ENCODE measurements at places on chromosomes 12 and 14. TPM values are rescaled to one million over a fixed set of nuclear protein-coding genes. Genes with fewer than 3 reads are reported as not detected.

- H3K27me3 ChIP-seq, result no peaks in the 10 kb centered on the region
- H3K36me3 ChIP-seq, result no peaks in the 10 kb centered on the region
- DNase-seq, result no peak
- no peaks in the 10 kb centered on the region for H3K4me1 ChIP-seq
These were observed 367.8 kb upstream of the CLEC14A start for GRCh38 chr14:38623661-38624060.

GRCh38 chr12:127074161-127074560, 1192.8 kb upstream of the TMEM132C start:
- H3K4me3 ChIP-seq, result no peak overlapping the region
- DNase-seq, result no peak

DNA sequence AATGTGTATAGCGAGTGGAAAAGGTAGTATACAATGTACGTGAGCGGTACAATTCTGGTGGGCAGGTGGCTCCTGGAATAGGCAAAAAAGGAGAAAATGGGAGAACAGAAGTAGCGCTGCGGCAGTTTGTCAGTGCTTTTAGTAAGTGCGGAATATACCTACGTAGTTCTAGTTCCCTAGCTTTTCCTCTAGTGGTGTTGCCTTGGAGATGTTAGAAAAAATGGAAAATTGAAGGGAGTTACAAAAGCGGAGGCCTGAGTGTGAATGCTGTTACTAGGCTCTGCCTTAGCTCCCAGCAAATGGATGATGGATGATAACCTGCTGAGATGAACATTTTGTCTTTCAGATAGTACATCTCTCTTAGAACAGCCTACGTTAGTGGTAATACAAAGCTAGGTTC, 1.1 kb downstream of the TTC8 start:
- no peaks in the 10 kb centered on the region for H3K36me3 ChIP-seq
- H3K27me3 ChIP-seq, result no peaks in the 10 kb centered on the region
- peaks cover 9% of the 10 kb centered on the region for H3K4me1 ChIP-seq

DNA sequence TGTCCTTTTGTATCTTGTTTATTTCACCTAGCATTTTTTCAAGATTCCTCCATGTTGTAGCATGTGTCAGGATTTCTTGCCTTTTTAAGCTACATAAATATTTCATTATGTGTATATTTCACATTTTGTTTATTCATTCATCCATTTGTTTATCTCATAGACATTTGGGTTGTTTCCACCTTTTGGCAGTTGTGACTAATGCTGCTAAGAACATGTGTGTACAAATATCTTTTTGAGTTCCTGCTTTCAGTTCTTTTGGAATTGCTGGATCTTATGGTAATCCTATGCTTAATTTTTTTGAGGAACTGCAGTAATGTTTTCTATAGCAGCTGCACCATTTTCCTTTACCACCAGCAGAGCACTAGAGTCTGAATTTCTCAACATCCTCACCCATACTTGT, 62.4 kb downstream of the SCN8A start:
- H3K27me3 ChIP-seq, result no peaks in the 10 kb centered on the region
- no peak overlapping the region for H3K27ac ChIP-seq
- DNase-seq, result no peak

GRCh38 chr14:98018628-98019027, 1221.4 kb downstream of the VRK1 start:
- no peak for DNase-seq
- H3K36me3 ChIP-seq, result no peaks in the 10 kb centered on the region
- no peaks in the 10 kb centered on the region for H3K27me3 ChIP-seq
- no peak overlapping the region for H3K4me3 ChIP-seq
- no peaks in the 10 kb centered on the region for H3K4me1 ChIP-seq
- no peak overlapping the region for H3K27ac ChIP-seq

DNA sequence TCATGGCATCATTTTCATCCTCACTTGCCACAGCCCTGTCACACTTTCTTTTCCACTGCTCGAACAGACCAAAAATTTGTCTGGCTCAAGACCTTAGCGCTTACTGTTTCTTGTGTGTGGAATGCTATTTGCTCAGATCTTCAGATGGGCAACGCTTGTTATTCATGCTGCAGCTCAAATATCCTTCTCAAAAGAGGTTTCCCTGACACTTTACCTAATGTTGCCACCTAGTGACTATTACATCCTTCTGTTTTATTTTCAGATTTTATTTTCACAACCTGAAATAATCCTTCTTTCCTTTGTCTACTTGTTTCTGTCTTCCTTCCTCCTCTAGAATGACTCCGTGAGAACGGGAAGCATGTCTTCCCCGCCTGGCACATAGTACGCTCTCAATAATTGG, 5.6 kb downstream of the FBXO33 start:
- no peaks in the 10 kb centered on the region for H3K27me3 ChIP-seq
- no peak for DNase-seq
- H3K4me1 ChIP-seq, result peaks cover 34% of the 10 kb centered on the region
- H3K27ac ChIP-seq, result no peak overlapping the region
- no peaks in the 10 kb centered on the region for H3K36me3 ChIP-seq

DNA sequence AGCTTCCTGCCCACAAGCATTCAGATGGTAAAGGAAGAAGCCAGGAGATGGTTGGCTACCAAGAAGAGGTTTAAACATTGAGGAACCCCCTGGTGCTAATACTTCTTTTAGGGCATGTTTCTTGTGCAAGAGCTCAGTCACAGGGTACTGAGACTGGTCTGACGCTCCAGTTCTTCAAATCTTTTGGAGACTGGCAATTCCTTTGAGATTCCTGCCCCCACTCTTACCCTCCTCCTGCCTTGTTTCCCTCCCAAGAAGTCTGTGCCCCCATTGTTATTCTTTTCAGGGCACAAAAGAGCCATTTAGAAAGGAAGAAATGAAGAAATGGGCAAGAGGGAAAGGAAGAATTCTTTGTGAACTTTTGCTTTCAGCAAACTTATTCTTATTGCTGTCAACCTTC, 11.8 kb downstream of the A2ML1 start:
- H3K4me1 ChIP-seq, result no peaks in the 10 kb centered on the region
- H3K27me3 ChIP-seq, result no peaks in the 10 kb centered on the region
- no peaks in the 10 kb centered on the region for H3K36me3 ChIP-seq
- no peak overlapping the region for H3K27ac ChIP-seq
- DNase-seq, result no peak

DNA sequence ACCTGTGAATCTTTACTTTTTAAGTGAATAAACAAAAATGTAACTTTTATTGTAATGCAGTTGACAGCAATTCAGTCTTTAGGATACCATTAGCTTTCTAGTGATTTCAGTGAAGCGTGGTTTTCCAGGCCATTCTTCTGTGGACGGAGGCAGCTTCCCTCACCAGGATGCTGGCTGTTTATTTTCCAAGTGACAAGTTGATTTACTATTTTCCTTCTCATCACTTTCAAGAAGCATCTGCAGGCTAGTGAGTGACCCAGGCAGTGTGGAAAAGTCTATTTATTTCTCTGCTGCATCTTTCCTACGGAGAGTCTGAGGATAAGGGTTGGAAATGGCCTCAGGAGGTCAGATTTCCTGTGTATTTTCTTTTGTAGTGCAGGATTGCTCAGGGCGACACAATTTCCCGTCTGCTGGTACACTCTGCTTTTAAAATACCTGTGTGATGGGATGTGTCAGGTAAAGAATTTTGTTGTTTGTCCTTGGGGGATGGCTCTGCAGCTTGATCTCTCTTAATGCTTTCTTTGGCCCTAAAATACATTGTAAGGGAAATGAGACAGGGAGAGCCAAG, 467.8 kb downstream of the NRXN3 start:
- H3K4me1 ChIP-seq, result no peaks in the 10 kb centered on the region
- no peak for DNase-seq
- H3K36me3 ChIP-seq, result no peaks in the 10 kb centered on the region
- H3K4me3 ChIP-seq, result no peak overlapping the region
- H3K27ac ChIP-seq, result no peak overlapping the region

DNA sequence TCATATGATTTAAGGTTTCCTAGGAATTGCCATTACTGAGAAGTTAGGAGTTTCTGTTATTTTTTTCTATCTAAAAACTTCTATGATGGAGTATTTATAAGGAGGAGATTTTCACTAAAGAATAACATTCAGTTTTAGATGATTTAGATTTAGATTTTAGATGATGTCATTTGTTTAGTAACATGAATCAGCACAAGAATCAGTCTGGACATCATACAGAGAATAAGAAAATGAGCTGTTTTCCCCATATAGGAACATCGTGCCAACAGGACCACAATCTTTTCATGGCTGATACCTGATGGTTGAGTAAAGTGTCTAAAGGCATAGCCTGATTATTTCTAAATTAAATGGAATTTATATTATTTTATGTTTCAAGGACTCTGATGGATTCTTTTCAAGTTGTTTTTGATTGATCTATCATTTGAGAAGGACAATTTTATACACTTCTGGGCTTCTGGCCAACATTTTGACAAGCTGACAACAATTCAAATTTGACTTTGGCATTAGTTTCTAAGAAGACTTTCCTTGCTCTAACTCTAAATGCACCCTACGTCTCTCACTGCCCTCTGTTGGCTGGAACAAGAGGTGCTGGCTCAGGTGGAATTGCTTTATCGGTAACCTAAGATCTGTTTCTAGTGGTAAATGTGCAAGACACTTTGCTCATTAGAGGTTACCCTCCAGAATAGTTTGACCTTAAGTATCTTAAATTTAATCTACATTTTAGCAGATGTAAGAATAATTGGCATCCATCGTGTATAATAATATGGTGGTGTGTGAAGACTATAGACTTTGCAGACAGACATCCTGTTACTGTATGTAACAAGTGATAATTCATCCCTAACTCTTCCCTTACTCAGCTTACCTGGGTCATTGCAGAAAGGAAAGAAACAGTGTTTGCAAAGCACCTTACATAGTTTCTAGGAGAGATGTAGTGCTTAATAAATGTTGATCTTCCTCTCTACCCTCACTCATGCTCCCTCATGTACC, 42.8 kb upstream of the CPSF6 start:
- no peaks in the 10 kb centered on the region for H3K27me3 ChIP-seq
- H3K4me1 ChIP-seq, result no peaks in the 10 kb centered on the region
- no peak overlapping the region for H3K27ac ChIP-seq

DNA sequence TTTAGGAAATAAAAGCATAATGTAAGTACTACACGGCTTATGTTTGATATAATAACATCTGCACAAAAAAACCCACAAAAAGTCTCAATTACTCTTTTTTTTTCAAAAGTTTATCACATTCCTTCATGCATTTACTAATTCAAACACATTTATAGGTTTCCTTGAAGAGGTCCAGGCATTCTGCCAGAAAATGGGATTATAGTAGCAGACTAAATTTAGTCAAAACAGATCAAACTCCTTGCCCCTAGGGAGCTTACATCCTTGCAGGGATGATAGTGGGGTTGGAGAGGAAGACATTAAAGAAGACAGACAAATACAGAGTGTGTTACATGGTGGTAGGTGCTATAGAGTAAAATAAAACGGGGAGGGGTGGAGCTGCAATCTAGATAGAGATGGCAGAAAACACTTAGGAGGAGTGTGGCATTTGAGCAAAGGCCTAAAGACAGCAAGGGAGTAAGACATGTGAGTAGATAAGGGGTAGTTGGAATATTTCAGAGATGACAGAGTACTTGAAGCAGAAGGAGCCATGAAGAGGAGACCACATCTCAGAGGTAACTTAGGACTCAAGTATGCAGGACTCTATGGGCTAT, 266.9 kb downstream of the PPFIA2 start:
- no peak overlapping the region for H3K4me3 ChIP-seq
- H3K27me3 ChIP-seq, result no peaks in the 10 kb centered on the region
- no peaks in the 10 kb centered on the region for H3K4me1 ChIP-seq
- no peak for DNase-seq

- DNase-seq, result no peak
- H3K36me3 ChIP-seq, result no peaks in the 10 kb centered on the region
- no peak overlapping the region for H3K27ac ChIP-seq
- H3K27me3 ChIP-seq, result no peaks in the 10 kb centered on the region
- H3K4me1 ChIP-seq, result no peaks in the 10 kb centered on the region
- no peak overlapping the region for H3K4me3 ChIP-seq
These were observed 82.7 kb downstream of the VEZT start for GRCh38 chr12:95300286-95300685.

DNA sequence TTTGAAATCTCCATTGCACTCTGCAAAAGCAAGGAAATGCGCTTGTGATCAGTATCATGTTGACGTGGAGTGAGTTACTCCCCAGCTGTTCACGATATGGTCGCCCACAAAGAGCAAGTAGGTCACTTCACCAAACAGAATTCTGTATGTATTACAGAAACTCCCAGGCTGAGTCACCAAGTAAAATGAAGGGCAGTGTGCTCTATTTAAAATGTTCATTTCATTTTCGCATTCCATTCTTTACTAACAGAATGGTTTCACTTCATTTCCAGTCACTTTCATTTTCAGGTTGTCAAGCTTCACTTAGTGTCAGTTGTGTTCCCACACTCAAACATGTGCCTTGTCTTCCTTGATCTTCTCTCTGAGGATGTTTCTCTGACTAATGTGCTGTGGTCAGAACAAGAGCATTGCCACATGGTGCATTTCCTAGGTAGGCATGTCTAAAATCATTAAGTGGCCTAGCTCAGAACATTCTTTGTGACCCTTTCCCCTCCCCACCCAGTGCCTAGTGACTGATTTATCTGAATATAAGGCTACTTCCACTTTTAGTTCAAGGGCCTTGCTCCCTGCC, 391.2 kb downstream of the RAD51B start:
- H3K36me3 ChIP-seq, result no peaks in the 10 kb centered on the region
- DNase-seq, result no peak
- no peaks in the 10 kb centered on the region for H3K27me3 ChIP-seq
- H3K27ac ChIP-seq, result peak overlapping the region; percentile 69
- H3K4me3 ChIP-seq, result no peak overlapping the region
- H3K4me1 ChIP-seq, result peaks cover 31% of the 10 kb centered on the region

DNA sequence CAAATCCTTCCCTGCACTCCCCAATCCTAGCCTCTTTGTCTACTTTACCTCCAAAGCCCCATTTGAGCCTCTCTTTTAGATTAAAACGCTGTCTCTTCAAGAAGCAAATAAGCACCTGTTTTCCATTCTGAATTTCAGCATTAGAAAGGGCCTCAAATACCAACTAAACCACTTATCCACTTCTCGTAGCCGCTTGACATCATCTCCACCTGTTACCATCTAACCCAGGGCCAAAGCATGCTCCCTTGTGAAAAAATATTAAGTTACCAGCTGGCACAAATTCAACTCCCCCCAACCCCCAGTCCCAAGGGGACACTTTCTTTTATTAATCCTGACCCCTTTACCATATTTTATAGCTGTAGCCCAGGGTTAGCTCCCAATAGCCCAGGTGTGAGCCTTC, 43.1 kb downstream of the GPHB5 start:
- no peak overlapping the region for H3K27ac ChIP-seq
- no peak overlapping the region for H3K4me3 ChIP-seq
- no peaks in the 10 kb centered on the region for H3K27me3 ChIP-seq
- no peaks in the 10 kb centered on the region for H3K36me3 ChIP-seq
- DNase-seq, result no peak
- no peaks in the 10 kb centered on the region for H3K4me1 ChIP-seq

- H3K4me1 ChIP-seq, result no peaks in the 10 kb centered on the region
- H3K27ac ChIP-seq, result no peak overlapping the region
- H3K4me3 ChIP-seq, result no peak overlapping the region
- DNase-seq, result no peak
These were observed 191.0 kb upstream of the RGS6 start for GRCh38 chr14:71741241-71741640.

The PCED1B gene
- 14.2 TPM for total RNA-seq

The TMEM121 gene
- total RNA-seq, result 13.8 TPM

The RD3L gene
- not detected for total RNA-seq

The TBX5 gene
- not detected for total RNA-seq

All from body of pancreas (tissue), 4 donors.